ENCODE measurements at places on chromosomes 6 and 20.

DNA sequence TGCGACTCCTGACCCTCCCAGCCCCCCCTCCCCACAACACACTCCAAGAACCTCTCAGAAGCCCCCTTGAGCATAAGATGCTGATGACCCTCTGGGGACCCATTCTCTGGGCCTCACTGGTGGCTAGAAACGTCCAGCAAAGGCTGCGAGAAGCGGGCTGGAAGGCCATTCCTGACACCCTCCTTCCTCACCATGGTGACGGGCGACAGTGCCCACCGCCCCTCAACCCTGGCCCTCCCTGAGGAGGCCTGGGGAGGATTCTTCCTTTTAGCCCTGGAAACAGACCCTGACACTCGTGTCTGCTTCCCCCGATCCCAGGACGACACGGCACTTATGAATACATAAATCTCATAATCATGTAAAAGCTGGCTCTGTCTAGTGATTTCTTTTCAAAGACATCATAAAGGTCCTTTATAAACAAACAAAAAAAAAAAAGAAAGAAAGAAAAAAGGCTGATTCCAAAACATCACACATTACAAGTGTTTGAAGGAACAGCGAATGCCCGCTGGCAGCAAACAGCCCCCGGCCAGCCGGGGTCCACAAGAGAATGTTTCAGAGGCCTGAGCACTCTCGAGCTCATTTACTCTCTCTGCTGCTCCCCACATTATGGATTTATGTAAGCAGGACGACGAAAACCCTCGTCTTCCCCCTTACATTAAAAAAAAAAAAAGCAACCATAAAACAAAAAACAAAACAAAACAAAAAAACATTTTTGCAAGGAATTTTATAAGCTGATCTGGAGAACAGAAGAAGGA, 40.7 kb downstream of the PREX1 start:
- DNase-seq, result no peak

- DNase-seq, result no peak
Measured at GRCh38 chr6:13053006-13053461, 275.3 kb downstream of the TBC1D7 start.

GRCh38 chr6:166162599-166163342, 4.9 kb downstream of the TBXT start:
- DNase-seq, result no peak

DNA sequence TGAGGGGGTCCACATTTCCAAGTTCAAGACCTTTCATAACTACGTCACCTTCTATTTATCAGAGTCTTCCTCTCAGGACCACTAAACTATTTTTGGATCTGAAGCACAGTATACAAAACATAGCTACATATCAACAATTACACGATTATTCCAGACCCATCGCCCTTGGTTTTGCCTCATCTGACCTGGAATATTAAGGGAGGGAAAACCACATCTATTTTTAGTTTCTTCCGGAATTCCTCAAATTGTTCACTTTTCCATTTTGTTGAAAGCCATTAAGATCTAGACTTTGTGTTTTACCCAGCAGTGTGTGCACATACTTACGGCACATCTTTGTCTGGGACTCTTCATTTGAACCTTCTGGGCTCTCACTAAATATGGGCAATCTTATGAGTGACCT, 12.0 kb upstream of the ADGRF5 start:
- DNase-seq, result no peak

GRCh38 chr6:148720406-148720805, 26.4 kb upstream of the UST start:
- DNase-seq, result no peak

GRCh38 chr6:43455531-43456428, at the start of gene DLK2:
DLK2 (minus strand) TSS chr6:43455548; CDS start chr6:43454825, 723 bp downstream.
- peak; percentile 56 for DNase-seq

DNA sequence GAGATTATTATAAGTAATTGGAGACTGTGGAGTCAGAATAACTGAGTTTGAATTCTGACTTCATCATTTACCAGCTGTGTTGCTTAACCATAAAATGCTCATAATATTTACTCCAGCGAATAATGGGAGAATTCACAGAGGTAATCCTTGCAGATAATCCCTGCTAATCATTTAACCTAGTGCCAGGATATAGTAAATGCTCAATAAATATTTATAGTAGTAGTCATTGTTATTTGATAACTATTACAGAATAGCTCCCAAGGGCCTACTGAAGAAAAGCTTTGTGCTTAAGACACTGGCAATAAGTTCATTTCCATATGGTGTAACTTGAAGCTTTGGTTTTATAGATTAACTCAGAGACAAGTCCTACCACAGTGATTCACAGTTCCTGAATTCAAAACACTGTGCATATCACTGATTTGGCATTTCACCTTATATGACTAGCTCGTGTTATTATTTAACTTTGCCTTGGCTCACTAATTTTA, 208.8 kb upstream of the PLCB4 start:
- DNase-seq, result no peak

DNA sequence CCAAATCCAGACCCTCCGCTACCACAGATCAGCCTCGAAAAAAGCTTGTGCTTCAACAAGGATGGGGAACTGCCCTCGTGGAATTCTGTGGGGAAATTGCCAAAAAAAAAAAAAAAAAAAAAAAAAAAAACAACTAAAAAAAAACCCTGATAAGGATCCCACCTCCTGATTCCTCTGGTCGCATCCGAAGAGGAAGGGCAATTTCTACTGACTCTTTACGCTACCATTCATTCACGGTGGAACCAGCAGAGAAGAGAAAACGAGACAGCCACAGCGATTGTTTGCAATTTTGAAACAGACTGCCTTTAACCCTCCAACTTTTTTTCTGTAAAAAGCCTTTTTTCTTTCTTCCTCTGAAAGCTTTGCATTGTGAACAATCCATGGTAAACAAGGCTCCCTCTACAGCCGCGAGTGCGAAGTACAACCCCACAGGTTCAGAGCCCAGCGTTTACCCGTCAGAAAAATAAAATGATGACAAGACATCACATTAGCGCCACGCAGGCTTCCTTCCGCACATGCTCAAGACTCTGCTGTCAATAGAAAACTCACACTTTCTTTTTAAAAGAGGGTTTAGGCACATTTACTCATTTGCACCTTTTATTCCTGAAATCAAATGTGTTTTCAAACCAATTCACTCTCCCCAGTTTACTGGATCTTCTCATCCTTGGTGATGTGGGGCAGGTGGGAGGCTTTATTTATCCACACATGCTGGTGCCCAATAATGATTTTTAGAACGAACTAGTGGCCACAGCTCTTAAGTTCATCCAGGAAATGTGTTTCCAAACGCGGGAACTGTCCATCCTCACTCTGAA, 100.0 kb downstream of the NOL4L start:
- DNase-seq, result peak; percentile 81

DNA sequence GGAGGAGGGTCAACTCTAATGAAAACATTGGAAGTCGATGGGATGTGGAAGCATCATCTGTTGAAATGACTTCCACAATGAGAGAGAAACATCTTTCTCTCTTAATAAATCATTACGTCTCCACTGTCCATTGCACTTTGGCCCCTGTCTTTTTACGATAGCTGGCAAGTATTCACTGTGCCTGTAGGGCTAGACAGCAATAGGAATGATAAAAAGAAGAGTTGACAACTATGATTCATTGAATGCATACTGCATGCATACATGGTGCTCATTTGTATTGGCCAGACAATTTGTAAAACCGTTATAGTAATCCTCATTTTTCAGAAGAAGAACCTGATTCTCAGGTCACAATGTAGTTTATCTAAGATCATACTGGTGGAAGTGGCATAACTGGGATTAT, 220.3 kb downstream of the KCNQ5 start:
- DNase-seq, result no peak

- DNase-seq, result no peak
Measured at GRCh38 chr6:47084610-47085009, 42.5 kb upstream of the ADGRF1 start.

DNA sequence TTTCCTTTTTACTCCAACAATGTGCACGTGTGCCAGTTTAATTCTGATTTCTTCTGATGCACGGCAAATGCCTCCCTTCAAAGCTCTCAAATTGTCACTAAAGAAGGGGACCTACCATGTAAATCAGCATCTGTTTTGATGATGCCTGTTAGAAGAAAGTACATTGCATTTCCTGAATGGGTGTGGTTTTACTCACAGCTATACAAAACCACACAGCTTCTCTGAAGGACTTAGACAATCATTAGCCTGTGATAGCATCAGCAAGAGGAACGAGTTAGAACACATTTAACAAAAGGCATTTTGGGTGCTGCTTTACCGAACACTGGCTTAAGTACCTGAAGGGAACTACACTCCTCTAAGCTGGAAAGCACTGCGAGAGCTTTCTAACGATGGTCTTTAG, 109.4 kb downstream of the ATXN1 start:
- DNase-seq, result no peak

DNA sequence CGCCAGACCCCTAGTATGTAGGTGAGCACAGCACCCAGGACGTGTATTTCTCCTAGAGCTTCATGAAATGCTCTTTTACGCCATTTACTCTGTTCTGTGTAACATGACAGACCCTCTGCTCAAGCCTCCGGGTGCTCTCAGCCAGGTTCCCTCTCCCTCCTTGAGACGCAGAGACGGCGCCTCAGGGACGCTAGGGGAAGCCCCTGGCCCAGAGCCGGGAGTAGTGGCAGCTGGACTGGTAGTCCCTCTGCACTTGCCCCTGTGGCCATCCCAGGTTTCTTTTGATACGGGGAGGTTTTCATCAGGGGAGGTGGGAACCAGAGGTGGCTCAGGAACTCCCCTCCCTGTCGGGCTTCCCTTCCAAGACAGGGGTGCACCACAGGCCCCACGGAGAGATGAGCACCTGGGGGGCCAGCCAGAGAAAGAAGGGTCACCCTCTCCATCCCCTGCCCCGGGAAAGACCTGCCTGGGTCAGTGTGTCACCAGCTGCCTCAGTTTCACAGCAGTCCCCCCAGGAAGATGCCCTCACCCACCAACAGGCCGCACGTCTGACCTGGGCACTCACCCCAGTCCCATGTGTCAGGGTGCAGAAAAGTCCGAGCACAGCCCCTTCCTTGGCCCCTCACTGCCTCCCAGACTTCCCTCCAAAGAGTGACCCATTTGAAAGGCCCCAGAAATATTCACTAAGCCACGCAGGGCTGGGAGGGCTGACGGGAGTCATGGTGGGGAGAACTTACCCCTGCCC, 58.1 kb upstream of the AFDN start:
- DNase-seq, result no peak

DNA sequence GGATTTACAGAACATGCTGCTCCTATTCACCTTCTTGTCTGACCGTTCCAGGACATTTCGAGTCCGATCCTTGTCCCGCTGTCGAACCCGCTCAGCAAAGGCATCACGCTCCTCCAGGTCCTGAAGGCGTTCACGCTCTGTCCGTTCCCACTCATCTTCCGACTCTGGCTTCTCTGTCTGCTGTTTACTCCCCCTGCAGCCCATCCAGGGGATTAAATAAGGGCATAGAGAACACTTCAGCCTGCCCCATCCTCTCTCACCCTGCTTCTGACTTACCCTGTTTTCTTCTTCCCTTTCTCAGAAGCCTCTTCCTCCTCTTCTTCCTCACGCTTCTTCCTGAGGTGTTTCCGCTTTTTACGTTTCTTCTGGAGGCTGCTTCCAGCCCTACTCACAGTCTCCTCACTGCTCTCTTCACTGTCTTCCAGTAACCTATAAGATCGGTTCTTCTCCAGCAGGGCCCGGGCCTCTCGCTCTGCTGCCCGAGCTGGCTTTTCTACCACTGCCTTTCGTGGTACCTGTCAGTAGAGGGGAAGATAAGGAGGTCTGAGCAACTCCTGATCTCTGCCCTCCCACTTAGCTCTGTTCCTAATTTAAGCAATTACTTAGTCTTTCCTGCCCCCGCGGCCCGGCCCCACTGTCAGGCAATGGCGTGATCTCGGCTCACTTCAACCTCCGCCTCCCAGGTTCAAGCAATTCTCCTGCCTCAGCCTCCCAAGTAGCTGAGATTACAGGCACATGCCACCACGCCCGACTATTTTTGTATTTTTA, 1.9 kb downstream of the DHX16 start:
- no peak for DNase-seq

DNA sequence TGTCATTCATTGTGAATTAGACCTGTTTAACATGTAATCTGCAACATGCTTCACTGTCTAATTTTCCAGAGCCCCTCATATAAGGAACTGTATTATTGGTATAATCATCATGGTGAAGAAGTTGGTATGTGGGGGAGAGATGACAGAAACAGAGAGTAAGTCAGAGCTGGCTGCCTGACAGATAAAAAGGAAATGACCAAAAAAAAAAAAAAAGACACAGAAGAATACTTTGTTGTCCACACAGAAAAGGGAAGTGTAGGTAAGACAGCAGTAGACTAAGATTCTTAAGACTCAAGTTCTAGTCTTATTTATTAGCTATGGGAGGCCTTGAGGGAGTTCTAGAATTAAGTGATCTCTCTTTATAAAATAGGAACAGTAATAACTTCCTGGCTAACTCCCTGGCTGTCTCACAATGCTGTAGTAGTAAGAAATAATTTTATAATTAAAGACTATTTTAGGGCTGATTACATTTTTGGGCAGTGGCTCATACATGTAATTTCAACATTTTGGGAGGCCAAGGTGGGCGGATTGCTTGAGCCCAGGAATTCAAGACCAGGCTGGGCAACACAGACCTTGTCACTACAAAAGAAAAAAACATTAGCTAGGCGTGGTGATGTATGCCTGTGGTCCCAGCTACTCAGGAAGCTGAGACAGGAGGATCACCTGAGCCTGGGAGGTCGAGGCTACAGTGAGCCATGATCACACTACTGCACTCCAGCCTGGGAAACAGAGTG, 102.5 kb downstream of the PRL start:
- DNase-seq, result no peak

GRCh38 chr20:23917024-23917725, 37.6 kb upstream of the CST5 start:
- DNase-seq, result no peak

Data from NCI-H1417 (cell line).